OCI-M1 (cell line): ENCODE measurements at places on chromosomes 7 and 10.

DNA sequence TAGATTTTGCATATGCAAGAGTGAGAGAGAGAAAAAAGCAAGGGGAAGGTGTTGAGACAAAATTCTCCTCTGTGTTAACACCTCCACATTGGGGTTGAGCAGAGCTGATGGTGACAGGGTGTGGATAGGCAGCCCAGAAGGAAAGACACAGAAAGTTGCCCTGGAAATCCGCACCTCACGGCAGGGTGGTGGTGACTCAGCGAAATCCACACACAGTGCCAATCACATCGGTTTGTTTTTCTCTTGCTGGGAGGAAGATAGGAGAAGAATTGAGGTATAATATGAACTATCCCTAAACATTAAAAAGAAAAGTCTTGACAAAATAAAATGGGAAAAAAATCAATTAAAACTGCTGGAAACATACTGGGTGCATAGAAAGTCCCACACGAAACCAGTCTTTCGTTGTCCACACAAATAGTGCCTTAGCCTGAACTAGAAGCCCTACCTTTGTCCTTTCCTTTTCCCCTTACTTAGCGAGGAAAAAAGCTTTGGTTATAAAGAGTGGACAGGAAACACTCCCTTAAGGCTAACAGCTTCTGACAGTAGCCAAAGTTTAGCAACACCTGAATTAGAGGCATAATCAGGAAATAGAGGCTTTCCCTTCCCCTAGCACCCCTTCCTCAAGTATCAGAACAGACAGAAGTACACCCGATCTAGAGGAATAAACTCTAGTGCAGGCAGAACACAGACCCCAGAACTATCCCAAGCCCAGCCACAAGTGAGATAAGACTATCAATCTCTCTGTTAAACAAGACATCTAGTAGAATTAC lies 39.2 kb upstream of the DNAJC1 start:
- peak; percentile 55 for DNase-seq

DNA sequence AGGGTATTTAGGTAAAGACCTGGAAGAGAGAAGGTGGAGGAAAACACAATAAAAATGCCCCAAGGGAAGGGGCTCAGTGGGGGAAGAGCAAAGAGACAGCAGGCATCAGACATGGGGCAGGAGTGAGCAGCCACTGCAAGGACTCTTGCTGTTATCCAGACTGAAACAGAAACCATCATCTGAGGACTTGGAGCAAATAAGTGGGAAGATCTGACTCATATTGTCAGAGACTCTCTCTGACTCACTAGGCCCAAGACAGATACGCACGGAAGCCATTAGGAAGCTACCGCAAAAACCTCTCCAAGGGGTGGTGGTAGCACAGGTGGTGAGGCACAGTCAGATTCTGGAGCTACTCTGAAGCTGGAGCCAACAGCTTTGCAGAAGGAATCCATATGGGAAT lies 110.7 kb downstream of the RNF32 start:
- no peak for DNase-seq

DNA sequence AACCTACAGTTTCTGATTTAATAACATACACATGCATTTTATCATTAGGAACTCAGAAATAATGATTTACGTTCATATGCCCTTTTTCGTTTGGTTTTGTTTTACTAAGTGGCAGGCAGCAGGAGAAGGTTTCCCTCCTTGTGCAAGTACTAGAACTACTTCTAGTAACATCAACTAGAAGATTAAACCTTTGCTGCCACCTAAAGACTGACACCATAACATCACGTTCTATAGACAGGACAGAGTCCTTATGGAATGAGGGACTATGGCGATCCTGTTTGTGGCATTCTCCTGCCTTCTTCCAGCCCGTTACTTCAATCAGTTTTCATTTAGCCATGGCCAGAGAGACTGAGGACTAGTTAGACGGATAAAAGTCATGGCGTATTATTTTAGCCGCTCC lies 53.2 kb downstream of the GAD2 start:
- peak; percentile 75 for DNase-seq

- DNase-seq: no peak
Measured at GRCh38 chr10:122258136-122259074, 12.7 kb upstream of the BTBD16 start.

- no peak for DNase-seq
Measured at GRCh38 chr7:121102619-121103018, 114.1 kb downstream of the CPED1 start.

DNA sequence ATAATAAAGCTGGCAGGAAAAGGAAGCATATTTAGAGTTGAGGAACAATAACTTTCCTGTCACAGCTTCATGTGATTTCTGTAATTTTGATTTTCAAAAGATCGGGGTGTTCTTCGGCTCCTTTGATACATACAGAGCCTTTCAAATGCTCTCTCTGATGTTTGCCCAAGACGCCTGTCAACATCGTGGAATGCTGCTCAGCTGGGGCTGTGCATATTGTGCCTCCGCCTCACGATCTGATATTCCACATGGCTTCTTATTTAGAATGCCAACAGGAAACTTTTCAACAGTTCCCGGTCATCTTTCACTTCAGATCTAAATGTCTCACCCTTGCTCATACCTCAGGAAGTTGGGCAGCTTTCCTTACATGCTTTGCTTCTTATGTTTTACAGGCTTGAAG lies 7.3 kb downstream of the NPY start:
- DNase-seq: no peak

DNA sequence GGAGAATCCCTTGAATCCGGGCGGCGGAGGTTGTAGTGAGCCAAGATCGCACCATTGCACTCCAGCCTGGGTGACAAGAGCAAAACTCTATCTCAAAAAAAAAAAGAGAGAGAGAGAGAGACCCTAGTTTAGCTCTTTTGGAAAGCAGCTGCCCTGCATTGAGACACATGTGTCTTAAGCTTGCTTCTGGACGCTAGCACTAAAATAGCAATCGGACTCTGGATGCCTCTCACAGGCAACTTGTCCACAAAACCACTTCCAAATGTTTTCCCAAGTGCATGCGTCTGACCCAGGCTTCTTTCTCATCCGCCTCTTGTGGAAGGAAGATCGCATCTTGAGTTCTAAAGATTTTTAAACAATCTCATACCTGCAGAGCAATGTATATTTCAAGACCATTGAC lies 182.7 kb downstream of the CUX1 start:
- no peak for DNase-seq
